ENCODE measurements at places on chromosomes 16 and 17. TPM values are rescaled to one million over a fixed set of nuclear protein-coding genes. Genes with fewer than 3 reads are reported as not detected.
A peak's percentile ranks its signal among the peaks of the same experiment; 100 is the strongest.

DNA sequence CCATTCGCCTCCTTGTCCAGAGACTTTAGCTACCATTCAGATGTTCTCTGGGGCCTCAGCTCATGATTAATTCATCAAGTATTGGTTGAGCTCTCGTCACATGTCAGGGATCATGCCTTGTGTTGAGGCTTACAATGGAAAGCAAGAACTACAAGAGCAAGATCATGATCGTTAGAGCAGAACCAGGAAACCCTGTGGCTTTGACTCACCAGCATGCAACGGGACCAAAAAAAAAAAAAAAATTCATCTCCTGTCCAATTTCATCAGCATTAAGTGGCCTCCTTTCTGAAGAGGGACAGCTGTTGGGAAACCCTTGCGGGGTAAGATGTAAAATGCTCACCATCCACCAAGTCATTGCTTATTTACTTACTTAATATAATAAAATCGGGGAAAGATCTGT is 12.1 kb upstream of the USP10 start:
- DNase-seq, result no peak

GRCh38 chr16:74729783-74730683 is 29.4 kb upstream of the MLKL start:
- DNase-seq, result no peak

DNA sequence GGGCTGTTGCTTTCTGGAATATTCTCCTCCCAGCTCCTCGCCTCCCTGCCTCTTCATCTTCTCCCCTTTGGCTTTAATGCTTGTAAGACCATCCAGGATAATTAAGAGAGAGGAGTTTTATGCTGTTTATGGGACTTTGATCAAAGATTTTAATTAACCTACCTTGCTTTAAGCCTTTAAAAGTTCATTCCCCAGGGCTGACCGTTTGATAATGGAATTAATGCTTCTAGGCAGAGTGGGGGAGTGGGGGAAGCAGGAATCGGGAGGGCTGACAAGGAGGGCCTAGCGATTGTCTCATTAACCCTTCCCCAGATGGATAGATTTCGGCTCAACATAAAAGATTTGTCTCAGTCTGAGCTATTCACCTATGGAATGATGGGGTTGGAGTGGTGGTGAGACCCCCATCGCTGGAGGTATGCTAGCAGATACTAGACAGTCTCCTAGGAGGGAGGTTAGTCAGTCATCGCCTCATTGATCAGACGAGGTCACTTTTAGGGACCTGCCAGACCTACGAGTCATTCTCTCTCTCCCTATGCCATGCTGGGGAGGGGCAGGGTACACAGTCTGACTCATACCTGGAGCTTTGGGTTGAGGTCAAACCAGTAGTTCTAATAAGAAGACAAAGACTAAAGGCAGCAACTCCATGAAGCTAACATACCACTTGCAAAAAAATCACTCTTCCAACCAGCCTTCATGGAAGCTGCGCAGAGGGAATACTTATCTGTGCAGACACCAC is 236.6 kb upstream of the NLRP1 start:
- DNase-seq, result no peak

- DNase-seq, result no peak
Observed at GRCh38 chr17:67942810-67943209, 53.5 kb downstream of the C17orf58 start.

DNA sequence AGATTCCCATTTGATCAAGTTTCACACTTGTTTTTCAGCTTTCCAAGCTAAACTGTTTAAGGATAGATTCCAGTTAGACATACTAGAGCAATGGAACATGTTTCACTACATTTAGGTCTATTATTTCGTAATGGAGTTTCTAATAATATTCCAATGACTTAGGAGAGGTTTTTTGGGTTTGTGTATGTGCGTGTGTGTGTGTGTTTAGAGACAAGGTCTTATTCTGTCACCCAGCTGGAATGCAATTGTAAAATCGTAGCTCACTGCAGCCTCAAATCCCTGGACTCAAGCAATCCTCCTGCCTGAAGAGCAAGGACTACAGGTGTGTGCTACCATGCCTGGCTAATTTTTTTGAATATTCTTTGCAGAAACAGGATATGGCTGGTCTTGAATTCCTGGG is 426.3 kb downstream of the ZFHX3 start:
- no peak for DNase-seq

DNA sequence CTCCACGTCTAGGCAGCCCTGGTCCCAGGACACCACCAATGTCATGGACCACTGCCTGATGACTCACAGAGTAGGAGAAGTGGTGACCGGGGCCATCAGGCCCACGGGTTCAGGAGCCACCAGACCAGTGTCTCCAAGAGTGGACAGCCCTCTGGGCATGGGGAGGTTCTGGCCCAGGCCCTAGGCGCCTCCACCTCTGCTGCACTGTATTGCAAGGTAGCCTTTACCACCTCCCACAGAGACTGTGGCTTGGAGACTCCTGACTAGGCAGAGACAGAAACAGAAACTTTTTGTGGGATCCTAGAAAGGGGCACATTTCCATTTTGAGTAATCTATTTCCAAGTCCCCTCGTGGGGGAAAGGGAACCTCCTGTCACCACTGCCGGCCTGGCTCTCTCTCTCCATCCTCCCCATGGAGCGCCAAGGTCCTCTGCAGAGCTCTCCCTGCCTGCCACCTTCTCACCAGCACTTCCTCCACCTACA is 2.9 kb downstream of the CDIP1 start:
- DNase-seq, result no peak

- DNase-seq, result no peak
Observed at GRCh38 chr17:17771498-17772201, 65.1 kb downstream of the SREBF1 start.

- no peak for DNase-seq
Observed at GRCh38 chr17:29210879-29211278, 30.7 kb upstream of the MYO18A start.

DNA sequence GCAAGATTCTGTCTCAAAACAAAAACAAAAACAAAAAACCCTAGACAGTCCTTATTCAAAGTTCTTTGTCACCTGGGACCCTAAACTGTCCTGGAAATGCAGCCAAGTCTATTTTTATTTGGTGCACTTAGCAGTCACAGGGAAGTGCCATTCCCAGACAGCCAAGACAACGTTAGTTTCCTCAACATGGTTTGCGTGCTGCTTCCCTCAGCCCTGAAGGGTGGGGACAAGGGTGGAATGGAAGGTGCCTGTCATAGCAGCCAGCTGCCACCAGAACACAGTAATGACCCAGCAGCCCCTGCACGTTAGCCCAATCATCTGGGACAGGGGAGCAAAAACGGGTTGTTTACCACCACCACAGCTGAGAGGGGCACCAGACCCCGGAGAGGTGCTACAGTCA is 16.9 kb downstream of the CREBBP start:
- DNase-seq, result no peak

- no peak for DNase-seq
Observed at GRCh38 chr17:27506348-27507218, 50.3 kb downstream of the KSR1 start.

DNA sequence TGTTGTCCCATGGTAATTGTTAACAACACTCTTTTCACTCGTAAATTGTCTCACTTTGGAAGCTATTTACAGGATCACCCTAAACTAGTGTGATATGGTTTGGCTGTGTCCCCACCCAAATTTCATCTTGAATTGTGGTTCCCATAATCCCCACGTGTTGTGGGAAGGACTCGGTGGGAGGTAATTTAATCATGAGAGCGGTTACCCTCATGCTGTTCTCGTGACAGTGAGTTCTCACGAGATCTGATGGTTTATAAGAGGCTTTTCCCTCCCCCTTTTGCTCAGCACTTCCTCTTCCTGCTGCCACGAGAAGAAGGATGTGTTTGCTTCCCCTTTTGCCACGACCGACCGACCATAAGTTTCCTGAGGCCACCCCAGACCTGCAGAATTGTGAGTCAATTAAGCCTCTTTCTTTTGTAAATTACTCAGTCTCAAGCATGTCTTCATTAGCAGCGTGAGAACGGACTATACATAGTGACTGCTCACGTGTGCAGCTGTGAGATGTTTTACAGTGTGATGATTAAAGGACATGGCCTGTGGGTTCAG is 34.4 kb downstream of the DNAH3 start:
- DNase-seq, result no peak

DNA sequence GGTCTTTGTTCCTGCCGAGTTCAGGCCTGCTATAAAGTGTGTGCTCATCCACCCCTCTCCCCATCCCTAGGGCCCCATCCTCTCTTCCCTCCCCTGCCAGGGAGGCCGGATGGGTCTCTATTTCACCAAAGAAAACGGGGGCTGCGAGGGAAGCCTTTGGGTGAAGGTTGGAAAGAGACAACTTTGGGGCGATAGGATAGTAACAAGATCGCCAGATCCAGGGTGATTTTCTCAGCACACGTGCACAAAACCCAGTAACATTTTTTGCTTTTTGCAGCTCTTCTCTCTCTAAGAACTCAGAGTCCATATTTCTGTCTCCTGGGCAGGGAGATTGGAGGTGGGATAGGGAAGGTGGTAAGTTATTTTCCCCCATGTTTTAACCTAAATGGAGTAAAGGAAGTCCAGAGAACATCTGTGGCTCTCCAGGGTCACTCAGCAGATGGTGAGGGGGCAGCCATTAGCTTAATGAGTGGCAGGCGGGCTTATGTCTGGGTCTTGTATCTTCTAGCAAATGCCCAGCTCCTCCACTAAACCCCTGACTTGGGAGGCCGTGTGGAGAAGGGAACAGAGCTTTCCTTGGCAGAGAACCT is 6.9 kb downstream of the CCR7 start:
- no peak for DNase-seq

DNA sequence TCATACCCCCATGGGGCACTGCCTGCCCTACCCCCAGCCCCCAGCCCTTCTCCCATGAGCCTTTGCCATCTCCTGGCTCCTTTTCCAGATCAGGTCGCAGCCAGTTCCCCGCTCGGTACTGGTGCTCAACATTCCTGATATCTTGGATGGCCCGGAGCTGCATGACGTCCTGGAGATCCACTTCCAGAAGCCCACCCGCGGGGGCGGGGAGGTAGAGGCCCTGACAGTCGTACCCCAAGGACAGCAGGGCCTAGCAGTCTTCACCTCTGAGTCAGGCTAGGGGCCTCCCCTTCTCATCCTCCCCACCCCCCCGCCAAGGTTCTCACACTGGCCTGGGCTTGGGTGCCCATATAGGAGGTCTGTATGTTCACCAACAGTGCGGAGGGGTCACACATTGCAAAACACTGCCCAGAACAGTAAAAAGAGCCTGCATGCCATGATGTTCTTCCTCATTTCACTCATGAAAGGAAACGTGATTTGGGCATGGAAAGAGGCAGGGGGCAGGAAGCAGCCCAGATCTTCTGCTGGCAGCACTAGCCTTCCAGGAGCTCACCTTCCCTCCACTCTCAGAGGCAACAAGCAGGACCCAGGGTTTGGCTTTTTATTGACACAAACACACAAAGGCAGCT is 7.5 kb downstream of the IFI35 start:
- DNase-seq, result no peak

GRCh38 chr16:84266451-84266850 is 26.6 kb upstream of the KCNG4 start:
- peak; percentile 53 for DNase-seq

DNA sequence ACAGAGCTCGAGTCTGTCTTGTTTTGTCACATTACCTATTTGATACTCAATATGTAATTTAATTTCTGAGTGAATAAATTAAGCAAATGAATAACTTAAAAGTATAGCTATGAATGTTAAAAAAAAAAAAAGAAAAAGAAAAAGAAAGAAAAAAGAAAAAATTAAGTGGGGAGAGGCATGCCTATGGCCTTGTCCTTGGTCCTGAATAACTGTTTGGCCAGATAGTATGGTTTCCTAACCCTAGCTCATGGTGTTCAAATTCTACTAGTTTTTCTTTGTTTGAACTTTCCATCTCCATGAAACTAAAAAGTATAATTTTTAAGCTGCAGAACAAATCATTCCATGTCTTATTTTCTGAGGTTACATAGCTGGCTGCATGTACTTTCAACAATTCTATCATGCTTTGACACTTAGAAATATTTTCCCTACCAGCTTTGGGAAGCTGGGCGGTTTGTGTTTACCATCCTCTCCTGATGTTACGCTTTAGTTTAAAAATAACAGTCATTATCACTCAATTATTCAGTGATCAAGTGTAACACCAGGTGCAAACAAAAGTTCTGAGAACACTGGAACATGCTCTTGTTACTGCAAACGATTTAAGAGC is 31.8 kb downstream of the TOX3 start:
- peak; percentile 29 for DNase-seq

- no peak for DNase-seq
Observed at GRCh38 chr16:51569203-51569931, 418.3 kb upstream of the SALL1 start.

- no peak for DNase-seq
Observed at GRCh38 chr17:59807892-59808509, 84.7 kb downstream of the TUBD1 start.

- no peak for DNase-seq
Observed at GRCh38 chr17:75181110-75181509, 1.6 kb downstream of the SUMO2 start.

DNA sequence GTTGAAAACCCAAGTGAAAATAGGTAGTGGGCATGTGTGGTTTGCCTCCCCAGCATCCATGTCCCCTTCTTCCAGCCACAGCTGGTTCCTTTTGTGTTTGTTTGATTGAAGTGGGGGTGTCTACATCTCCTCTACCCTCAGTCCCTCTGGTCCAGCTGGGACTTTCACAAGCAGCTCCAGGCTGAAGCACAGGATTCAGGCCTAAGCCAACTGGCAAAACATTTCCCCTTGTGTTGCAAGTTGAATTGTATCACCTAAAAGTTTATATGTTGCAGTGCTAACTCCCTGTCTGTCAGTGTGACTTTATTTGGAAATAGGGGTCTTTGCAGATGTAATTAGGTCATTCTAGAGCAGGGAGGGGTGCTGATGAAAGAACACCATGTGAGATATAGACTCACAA is 205.9 kb upstream of the ASIC2 start:
- no peak for DNase-seq

GRCh38 chr16:24289166-24289700 is 33.1 kb downstream of the CACNG3 start:
- no peak for DNase-seq

DNA sequence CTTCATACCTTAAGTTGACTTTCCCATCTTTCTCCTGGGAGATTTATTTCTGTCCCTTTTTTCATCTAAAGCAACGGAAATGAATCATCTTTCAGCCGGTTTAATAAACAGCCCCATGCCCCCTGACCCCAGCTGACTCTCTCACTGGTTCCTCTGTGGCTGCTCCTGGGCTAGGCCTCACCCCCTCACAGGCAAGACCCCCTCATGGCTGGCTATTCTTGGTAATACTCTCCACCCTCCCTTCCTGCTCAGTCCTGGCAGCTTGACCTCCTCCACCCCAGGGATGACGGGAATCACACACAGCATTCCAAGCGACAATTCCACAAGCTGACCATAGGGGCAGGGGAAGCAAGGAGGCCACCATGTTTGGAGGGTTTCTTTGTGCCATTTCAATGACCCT is 1.5 kb upstream of the ADAP2 start:
- DNase-seq, result no peak

The EPX gene
- polyA plus RNA-seq, result 0.90 TPM

The OR4D1 gene
- polyA plus RNA-seq, result 0.10 TPM

The RFWD3 gene
- 35.4 TPM for polyA plus RNA-seq

The ZNF597 gene
- 4.6 TPM for polyA plus RNA-seq

The MYH11 gene
- polyA plus RNA-seq, result 11.1 TPM

The UMOD gene
- 163 TPM for polyA plus RNA-seq

The HCRT gene
- not detected for polyA plus RNA-seq

The CPHXL2 gene
- 0.40 TPM for polyA plus RNA-seq

The TIGD7 gene
- polyA plus RNA-seq, result 13.3 TPM

The FBXL20 gene
- polyA plus RNA-seq, result 16.8 TPM

The CDIP1 gene
- polyA plus RNA-seq, result 28.4 TPM

The RAMP2 gene
- polyA plus RNA-seq, result 70.0 TPM

The UTS2R gene
- 0.40 TPM for polyA plus RNA-seq

Measured in left kidney (tissue), 8 donors.